ENCODE measurements at places on chromosomes 1 and 21.

DNA sequence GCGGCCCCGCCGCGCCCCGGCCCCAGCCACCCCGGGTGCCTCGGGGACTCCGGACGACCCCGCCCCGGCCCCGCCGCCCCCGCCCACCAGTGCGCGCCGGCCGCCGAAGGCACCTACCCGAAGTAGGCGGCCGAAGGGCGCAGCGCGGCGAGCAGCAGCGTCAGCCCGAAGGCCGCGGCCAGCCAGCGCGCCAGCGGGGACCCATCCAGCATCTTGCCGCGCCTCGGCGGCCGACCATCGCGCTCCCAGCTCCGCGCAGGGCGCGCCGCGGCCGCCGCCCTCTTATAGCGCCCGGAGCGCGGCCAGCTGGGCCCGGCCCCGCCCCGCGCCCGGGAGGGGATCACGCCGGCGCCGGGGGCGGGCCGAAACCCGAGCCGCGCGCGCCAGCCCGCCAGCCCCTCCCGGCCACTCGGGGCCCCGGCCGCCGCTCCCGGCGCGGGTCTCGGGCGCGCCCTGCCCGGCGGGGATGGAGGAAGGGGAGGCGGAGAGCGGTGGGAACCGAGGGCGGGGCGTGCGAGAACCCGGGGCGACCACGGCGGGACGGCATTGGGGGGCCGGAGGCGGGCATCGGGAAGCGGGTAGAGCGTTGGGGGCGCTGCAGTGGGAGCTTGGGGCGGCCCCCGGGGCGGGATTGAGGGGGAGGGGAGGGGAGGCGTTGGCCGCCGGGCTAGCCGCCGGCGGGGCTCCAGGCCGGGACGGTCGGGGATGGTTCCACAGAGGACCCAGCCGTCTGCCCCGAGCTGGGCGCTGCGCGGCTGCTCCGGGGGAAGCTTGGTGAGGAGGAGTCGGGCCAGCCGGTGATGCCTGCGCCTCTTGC lies at the start of gene WNT9A:
WNT9A (minus strand) TSS at position 257 of the 817 bp plus-strand sequence; CDS start at position 212, 45 bp downstream.
- peak; percentile 80 for DNase-seq

DNA sequence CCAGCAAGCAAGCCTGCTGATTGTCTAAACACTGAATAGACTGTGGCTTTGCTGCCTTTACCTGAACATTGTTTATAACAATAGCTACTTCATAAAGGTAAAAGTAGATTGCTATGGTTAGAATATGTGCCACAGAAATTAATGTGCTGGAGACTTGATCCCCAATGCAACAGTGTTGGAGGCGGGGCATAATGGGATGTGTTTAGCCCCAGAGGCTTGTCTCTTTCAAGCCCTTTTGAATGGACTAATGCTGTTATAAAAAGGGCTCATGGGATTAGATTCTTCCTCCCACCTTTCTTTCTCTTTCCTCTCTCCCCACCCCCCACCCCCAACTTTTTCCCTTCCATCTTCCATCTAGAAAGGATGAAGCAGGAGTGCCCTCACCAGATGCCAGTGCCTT lies 80.2 kb upstream of the PPP2R5A start:
- no peak for DNase-seq

DNA sequence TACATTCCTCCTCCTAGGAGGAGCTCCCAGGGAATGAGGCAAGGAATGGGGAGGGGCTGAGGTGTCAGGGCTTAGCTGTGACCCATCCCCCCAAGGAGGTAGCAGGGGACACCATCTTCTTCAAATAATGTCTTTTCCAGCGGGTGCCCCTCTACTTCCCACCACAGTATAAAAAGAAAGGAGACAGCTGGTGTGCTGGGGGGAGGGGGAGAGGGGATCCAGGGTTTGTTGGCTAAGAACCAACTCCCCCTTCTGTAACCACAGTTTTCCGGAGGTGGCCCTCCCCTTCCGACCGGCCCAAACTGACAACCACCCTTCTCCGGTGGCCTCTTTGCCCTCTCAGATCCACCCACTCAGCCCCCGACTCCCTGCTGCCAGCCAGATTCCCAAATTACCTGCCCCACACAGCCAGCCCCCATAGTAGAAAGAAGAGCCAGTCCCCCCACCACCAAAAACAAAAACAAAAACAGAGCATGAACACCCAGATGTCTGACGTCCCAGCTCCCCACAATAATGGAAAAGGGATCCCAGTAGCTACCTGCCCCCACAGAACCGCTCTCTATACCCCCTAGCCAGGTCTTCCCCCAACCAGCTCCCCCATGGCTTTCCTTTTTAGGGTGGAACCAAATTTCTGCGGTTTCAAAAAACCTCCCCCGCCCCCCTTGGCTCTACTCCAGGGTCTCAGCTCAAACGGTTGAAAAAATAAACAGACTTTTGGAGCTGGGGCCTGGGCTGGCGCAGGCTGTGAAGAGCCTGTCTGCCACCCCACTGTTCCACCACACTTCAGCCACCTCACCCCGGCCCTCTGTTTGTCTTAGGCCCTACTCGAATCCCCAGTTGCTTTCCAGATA lies 2.1 kb downstream of the ARHGEF2 start:
- DNase-seq: peak; percentile 77

DNA sequence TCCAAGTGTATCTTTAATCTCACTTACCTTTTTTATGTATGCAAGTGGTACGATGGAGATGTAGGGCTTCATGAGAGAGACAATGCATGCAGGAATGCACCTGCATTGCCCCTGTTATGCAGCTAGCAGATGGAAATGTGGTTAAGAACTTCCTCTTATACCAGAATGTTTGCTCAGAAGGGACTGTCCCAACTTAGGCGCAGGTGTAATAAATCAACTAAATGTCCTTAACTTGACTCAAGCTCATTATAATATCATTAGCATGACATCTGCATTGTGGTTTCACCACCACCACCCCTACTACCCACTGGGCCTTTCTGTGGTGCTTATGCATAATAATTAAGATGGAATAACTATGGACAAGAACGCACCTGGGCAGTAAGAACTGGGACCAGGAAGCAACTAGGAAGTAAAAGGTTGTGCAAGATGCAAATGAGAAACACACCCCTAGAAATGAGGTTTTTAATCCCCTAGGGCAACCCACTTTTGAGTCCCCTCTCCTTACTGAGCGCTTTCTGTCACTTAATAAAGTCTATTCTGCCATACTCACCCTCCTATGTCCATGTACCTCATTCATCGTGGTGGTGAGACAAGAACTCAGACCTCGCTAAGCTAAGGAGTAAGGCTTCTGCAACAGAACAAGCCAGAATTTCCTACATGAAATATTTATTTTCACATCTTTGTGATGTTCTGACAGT lies 1103.3 kb upstream of the B3GALT2 start:
- DNase-seq: no peak

DNA sequence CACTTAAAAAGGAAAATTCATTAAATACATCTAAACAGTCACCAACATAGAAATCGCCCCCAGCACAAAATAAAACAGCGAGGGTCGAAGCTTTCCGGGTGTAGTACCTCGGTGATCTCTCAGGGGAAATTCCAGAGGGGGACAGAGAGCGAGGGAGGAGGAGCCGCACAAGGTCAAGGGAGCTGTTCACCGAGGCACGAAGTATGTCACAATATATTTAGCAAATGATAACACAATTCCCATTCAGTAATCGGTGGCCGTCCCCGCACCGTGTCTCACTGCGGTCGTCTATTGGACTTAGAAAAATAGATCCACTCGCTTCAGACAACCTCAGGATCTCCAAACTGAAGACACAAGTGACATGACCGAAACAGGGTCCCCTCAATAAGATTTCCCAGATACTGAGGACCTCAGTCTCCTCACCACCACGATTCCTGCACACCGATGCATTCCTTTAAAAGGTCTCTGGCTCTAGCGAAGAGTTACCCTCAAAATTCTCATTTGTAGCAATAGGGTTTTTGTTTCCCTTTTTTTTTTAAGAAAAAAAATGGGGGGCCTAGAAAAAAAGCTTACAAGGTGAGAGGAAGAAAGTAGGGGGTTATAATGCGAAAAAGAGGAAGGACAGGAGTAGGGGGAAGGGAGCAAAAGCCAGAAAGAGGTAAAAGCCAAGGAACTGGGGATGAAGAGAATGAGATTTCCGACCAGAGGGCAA lies 1.1 kb downstream of the LPGAT1 start:
- DNase-seq: peak; percentile 45

Data from RPMI7951 (cell line).